Fibroblast of mammary gland (primary cell): ENCODE measurements at places on chromosomes 11 and 22.
A peak's percentile ranks its signal among the peaks of the same experiment; 100 is the strongest.

DNA sequence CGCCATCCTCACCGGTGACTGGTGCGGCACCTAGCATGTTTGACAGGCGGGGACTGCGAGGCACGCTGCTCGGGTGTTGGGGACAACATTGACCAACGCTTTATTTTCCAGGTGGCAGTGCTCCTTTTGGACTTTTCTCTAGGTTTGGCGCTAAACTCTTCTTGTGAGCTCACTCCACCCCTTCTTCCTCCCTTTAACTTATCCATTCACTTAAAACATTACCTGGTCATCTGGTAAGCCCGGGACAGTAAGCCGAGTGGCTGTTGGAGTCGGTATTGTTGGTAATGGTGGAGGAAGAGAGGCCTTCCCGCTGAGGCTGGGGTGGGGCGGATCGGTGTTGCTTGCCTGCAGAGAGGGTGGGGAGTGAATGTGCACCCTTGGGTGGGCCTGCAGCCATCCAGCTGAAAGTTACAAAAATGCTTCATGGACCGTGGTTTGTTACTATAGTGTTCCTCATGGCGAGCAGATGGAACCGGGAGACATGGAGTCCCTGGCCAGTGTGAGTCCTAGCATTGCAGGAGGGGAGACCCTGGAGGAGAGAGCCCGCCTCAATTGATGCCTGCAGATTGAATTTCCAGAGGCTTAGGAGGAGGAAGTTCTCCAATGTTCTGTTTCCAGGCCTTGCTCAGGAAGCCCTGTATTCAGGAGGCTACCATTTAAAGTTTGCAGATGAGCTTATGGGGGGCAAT is 1.1 kb downstream of the NEAT1 start:
- peak; percentile 28 for DNase-seq

GRCh38 chr11:18280438-18281045 is 14.5 kb downstream of the SAA1 start:
- no peak for DNase-seq

GRCh38 chr22:23219822-23220484 is 39.6 kb downstream of the BCR start:
- DNase-seq, result peak; percentile 51

DNA sequence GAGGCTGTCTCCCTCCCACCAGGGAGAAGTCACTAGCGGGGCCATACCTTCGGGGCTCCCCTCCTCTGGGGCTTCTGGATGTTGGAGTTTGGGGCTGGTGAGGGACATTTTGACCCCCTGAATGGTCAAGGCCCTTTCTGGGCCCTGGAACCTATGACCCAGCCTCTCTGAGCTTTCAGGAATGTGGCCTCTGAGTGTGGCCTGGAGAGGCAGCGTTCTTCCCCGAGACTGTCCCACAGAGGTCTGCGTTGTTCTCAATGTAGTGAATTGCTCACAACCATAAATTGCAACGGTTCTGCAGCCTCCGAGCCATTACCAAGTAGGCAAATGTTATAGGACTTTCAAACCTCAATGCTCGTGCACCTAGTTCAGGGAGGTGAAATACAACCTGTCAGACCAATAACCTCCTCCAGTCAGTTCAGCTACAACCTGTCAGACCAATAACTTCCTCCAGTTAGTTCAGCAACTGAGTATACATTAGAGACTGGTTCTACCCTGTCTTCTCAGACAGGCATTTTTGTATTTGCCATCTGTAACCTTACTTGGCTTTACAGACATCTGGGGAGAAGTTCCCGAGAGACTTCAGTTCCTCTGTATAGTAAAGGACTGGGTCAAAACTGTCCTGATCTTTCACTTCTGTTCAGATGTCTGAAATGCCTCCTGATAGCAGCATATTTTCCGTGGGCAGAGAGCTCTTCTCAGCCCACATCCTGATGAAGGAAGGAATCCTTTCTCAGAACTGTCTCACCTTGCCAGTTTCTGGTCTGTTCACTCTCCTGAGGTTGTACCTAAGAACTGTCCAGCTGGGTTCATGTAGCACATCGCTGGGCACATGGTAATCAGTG is 34.2 kb downstream of the MICAL2 start:
- DNase-seq, result no peak

DNA sequence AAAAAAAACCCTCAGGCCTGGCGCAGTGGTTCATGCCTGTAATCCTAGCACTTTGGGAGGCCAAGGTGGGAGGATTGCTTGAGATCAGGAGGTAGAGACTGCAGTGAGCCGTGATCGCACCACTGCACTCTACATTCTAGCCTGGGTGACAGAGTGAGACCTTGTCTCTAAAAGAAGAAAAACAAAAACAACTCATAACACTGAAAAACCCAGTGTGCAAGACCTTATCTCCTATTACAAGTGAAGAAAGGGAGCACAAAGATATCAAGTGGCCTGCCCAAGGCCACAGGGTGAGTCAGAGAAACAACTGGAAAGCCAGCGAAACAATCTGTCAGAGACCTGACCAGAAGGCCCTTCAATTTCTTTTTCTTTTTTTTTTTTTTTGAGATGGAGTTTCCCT is 2.5 kb downstream of the TXN2 start:
- DNase-seq, result no peak

DNA sequence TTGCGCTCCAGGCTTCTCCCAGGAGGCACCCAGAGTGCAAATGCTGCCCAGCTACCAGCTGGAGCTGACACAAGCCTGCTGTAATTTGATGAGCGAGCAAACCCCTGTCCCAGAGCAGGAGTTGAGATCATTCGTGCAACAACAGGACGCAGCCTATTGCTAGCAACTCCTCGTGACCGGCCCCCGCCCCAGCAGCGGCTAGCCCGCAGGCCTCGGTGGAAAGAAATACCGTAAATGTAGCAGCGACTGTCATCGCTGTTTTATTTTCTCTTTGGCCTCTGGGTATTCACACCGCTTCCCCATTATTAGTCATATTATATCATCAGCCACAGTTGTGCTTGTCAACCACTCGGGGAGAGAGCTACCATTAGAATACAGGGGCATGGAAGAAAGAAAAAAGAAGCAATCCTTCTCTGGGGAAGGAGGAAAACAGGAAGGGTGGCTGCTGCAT is 59.2 kb upstream of the ATXN10 start:
- peak; percentile 93 for DNase-seq

- DNase-seq, result no peak
Observed at GRCh38 chr11:66072081-66072480, 2.0 kb downstream of the PACS1 start.

DNA sequence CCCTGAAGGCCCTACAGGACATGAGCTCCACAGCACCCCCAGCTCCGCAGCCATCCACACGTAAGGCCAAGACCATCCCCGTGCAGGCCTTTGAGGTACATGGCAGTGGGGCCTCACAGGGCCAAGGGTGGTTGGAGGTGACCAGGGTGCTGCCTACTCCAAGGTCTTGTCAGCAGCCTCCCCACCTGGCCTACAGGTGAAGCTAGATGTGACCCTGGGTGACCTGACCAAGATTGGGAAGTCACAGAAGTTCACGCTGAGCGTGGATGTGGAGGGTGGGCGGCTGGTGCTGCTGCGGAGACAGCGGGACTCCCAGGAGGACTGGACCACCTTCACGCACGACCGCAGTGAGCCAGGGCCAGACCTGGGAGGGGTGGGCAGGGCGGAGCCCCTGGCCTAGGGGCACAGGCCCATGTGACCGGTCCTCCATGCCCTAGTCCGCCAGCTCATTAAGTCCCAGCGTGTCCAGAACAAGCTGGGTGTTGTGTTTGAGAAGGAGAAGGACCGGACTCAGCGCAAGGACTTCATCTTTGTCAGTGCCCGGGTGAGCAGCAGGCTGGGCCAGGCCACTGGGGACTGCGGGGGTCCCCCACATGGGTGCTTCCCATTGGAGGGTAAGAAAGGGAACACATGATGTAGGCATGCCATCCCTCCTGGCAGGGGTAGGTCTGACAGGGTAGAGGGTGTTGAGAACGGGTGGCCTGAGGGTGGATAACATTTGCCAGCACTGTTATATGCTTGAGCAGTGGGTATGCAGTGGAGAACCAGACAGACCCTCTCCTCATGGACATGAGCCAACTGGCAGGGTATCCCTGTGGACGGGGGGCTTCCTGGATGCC is 5.6 kb downstream of the INPPL1 start:
- DNase-seq, result no peak

DNA sequence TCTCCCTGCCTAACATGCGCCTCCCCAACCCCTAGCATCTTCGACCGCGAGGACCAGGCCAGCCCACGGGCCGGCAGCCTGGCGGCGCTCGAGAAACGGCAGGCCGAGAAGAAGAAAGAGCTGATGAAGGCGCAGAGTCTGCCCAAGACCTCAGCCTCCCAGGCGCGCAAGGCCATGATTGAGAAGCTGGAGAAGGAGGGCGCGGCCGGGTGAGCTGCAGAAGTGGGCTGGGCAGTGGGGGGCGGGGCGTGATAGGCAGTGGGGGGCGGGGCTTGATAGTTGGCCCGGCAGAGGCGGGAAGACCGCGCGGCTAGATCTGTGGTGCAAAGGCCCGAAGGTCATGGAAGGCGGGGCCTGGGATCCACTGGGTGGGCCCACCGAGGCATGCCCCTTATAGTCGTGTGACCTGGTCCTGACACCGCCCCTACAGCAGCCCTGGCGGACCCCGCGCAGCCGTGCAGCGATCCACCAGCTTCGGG is 8.7 kb downstream of the SELENOM start:
- peak; percentile 41 for DNase-seq

DNA sequence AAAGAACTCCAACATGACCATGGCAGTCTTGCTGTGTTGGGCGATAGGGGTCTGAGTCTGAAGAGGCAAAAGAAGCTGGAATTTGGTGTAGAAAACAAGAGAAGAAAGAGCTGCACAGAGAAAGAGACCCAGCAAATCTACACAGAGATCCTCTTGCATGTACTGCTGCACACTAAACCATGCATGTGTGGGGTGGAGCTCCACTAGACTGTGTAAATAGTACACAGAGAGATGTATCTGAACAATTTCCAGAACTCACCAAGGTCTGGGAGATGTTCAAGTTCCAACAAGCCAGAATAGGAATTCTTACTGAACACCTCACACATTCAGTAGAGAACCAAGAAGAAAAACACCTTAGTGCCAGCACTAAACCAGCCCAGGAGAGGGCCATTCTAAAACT is 42.3 kb downstream of the CSF2RB start:
- DNase-seq, result no peak

DNA sequence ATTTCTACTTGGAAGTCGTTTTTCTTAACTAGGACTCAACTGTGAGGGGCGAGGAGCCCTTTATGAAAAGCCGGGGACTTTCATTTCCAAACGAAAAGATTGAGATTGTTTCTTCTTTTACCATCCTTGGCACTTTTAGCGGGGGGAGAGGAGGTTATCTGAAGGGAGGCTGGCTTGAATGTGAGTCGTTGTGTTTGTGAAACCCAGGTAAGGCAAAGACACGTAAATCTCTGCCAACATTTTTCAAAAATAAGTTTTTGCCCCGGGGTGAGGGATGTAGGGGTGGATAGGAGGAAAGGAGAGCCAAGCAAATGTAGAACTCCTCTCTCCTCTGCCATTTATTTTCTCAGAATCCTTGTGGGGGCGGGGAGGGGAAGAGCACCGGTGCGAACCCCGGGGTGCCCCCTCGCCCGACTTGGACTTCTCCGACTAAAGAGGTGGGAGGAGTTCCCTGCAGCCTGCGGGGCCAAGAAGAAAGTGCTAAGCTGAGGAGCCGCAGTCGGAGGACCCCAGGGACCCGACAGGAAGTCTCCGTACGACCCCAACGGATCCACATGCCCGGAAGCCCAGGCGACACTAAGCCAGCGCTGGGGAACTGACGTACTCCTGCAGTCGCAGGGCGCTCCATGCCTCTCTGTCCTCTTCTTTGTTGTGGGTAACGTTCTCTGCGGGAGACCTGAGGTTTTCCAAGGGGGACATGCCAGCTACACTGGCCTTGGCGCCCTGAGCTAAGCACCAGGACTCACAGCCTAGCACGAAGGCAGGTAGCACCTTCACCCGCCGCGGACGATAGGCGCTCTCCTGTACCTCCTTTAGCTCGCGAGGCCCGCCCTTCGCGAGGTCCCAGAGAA is 2.4 kb upstream of the WT1 start:
- no peak for DNase-seq

DNA sequence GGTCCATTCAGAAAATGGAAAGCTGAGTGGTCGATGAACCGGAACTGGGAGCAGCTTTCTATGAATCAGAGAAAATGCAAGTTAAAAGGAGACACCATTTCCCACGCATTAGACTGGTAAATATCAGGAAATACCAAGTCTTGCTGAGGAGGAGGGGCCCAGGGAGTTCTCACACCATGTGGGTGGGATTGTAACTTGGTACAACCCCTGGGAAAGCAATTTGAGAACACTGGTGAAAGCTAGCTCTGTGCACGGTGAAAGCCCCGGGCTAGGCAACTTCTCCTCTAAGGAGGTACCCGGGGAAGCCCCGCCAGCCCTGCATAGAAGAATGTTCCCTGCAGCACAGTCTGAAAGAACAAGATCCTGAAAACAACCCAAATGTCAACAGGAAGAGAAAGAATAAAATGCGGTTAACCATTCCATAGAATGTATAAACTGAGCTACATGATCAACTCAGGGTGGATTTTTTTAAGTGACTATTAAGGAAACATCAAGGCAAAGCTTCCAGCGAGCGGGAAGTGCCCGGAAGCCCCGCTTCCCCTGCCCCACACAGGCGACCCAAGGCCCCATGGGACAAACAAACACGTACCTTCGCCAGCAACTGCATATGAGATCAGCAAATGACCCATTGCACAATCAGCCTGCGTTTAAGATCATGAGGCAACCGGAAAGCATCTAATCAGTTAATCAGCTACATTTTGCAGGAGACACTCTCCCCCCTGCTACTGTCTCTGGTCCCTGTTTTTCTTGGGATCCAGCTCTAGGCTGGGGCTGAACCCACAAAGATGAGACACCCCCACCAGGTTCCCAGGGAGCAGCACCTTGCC is 11.3 kb downstream of the SHANK2 start:
- peak; percentile 93 for DNase-seq

GRCh38 chr22:47802421-47802820 is 1040.0 kb downstream of the TBC1D22A start:
- no peak for DNase-seq

GRCh38 chr11:107598225-107599139 is 7.5 kb downstream of the ELMOD1 start:
- DNase-seq, result no peak

DNA sequence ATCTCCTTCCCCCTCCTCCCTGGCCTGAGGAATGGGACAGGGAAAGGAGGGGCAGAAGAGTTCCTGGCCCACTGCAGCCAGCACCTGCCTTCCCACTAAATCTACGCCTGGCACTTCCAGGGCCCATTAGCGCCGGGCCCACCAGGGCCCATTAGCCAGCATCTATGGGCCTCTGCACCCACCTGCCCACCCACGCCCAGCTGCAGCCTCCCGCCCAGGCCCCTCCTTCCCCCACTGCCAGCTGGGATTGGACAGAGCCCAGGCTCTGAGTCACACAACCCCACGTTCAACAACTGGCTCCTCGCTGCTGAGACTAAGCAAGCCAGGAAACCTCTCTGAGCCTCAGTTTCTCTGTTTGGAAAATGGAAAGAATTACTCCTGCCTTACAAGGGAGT is 48.7 kb downstream of the CYTH4 start:
- peak; percentile 78 for DNase-seq
